Effector memory CD4-positive, alpha-beta T cell (primary cell): ENCODE measurements at places on chromosomes 6 and 20.

- peak; percentile 27 for DNase-seq
These were observed 46.3 kb downstream of the GOPC start for GRCh38 chr6:117555882-117556498.

DNA sequence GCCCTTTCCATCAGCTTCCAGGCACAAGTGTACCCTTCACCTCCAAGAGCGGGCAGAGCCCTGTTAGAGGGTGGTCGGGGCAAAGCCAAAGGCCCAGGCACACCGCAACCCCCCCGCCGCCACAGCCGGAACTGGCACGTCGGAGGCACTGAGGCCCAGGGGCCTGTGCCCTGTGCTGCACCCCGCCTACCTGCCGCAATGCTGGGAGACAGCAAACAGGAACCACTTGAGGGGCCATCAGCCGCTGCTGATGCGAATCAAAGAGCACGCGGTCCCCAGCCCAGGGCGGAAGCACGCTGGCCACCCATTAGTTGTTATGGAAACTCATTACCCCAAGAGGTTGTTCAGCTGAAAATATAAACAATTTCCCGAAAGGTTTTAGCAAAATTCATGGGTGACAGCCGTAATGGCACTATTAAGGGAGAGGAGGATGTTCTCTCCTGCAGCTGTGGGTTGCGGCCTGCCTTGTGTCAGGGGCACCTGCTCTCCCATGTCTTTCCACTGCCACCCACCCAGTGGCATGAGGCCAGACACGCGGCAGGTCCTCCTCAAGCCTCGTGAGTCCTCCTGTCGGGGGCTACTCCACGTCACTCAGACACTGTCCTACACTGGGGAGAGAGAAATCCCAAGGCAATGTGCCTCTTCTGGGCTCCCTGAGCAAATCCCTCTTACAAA, 65.3 kb downstream of the EDN3 start:
- no peak for DNase-seq

DNA sequence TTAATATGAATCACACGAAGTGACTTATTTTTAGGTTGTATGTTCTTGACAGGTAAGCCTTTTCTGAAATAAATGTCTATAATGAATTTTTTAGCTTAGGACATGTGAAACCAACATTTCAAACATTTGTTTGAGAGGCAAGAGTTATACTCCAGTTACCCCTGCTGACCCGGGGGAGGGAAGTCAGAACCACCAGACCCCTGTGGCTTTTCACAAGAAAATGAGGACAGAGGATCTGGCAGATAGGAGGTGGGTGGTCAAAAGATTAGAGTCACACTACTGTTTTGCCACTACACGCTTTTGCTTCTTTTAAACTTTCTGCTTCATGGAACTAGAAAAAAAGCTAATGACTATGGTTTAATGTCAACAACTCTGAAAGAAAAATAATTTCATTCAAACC, 27.5 kb upstream of the ADGRF4 start:
- no peak for DNase-seq

DNA sequence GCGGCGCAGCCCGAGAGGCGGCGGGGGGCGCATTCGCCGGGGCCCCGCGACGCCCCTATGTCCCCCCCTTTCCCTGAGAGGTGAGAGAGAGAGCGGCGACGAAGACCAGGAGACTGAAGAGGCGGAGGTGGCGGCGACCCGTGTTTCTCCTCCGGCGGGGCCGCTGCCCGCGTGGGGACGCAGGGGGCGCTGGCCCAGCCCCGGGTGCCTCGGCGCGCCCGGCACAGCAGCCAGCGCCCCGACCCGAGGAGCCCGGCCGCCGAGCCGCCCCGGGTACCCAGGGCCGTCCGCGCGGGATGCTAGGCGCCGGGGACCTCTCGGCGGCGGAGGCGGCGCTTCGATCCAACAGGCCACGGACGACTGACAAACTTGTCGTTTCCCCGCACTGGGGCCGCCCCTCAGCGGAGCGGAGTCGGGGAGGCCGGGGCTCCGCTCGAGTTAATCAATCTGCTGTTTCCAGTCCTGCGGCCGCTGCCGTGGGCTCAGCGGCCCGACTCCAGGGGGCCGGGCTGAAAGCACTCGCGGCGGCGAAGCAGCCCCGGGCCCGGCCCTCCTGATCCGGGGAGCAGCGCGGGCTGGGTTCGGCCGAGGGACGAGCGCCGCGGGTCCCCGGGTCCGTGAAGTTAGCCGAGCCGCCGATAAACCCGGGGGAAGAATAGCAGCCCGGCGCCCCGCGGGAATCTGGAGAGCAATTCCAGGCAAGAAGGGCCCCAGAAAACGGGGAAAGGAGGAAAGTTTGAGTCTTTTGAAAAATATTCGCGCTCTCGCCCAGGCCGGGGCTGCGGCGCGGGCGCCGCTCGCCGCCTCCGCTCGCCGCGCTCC, 631 bp downstream of the MDGA1 start:
- DNase-seq = peak; percentile 20

DNA sequence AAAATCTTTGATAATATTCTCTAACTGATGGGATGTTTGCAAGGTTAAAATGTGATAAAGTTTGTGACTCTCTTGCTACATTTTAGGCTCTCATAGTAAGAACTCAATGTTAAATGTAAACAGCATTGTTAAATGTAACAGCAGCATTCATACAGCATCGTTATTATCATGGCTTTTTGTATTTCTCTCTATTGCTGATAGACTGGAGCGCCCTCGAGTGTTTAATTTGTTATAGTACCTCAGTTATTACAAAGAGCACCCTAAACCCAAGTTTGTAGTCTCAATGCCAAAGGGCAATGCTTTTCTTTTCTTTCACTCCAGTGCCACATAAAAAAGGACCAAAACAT, 14.9 kb upstream of the TTPAL start:
- DNase-seq = no peak

DNA sequence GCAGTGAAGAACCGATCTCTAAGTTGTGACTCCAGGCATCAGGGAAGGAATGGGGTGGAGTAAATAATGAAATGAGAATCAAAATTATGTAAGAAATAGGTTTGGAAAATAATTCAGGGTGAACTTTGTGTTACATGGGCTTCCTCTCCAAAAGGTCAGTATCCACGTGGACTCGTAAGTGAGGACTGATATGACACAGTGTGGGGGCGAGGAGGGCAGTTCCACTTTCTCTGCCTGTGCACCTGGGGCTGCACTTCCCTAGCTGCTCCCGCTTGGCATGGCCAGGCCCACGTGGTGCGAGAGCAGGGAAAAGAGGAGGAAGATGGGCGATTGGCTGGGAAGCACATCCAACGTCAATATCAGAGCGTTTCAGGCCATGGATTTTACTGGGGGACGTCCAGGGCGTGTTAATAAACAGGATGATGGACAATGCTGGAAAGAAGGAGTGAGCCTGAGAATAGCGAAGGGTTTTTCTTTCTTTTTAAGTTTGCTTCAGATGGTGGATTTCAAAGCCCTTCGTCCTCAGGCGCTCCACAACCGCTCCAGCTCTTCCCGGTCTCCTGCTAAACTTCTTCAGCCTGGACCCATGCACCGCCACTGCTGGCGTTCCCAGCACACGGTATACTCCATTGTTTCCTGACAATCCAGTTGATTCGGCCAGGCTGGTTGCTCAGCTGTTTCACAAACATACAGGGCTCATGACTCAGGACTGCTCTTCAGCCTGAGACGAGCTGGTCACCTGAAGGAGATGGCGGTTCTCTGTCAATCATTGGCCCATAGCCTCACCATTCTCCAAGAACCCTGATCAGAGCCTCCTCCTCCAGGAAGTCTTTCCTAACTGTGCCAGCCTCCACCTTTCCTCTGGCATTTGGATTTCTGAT, 11.8 kb downstream of the CCR6 start:
- DNase-seq = no peak

GRCh38 chr6:22949967-22950366, 380.6 kb downstream of the HDGFL1 start:
- no peak for DNase-seq

DNA sequence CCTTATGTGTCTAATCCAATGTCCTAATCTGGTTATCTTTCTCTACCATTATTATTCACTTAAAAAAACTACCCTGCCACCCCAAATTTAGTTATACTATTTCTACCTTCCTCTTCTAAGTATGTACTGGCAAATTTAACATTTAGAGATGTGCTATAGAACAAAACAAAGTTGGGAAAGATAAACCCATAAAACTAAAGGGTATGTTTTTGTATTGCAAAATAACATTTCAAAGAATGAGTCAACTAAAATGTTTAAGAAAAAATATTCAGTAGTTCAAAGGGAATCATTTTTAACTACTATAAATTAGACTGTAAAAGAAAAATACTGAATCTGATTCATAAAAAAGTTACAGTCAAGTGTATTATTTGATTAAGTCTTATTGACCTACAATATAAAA, 103.0 kb downstream of the LMBRD1 start:
- no peak for DNase-seq

GRCh38 chr6:16402581-16402900, 164.2 kb downstream of the GMPR start:
- DNase-seq = no peak

- no peak for DNase-seq
These were observed 214.3 kb upstream of the MARCKS start for GRCh38 chr6:113642714-113643406.

GRCh38 chr6:95593025-95593424, 15.7 kb downstream of the MANEA start:
- no peak for DNase-seq
